ENCODE measurements at places on chromosomes 2 and 18.

DNA sequence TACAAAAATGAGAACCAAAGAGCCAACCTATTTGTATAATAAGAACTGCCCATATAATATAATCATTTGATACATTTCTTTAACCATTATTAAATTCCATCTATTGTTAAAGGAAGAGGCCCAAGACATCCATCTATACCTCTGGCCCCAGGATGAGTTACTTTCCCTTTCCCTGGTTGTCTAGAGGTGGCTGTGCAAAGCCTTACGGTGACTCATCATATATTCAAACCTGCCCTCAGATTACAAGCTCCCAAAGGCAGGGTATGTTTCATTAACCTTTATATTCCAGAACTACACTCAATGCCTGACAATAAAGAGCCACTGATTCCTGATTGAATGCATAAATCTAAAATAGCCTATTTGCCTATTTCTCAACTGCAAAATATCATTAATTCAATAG is 105.8 kb upstream of the PID1 start:
- DNase-seq: no peak

GRCh38 chr18:78368726-78369125 is 610.9 kb upstream of the SALL3 start:
- no peak for DNase-seq

- no peak for DNase-seq
Measured at GRCh38 chr2:111178730-111179405, 58.2 kb downstream of the BCL2L11 start.

DNA sequence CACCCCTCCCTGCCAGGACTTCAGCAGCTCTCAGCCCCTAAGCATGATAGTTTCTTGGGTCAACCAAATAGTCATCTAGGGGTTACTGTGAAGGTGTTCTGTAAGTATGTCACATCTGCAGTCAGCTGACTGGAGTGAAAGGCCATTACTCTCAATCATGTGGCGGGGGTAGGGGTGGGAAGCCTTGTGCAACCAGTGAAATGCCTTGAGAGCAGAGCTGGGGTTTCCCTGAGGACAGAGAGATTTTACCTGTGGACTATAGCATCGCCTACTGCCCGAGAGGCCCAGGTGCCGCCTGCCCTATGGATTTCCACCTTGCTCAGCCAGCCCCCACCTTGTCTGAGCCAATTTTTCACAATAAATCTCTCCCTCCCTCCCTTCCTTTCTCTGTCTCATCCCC is 20.9 kb upstream of the KLF11 start:
- DNase-seq: no peak

GRCh38 chr2:54704688-54705605 is 18.5 kb upstream of the EML6 start:
- no peak for DNase-seq

DNA sequence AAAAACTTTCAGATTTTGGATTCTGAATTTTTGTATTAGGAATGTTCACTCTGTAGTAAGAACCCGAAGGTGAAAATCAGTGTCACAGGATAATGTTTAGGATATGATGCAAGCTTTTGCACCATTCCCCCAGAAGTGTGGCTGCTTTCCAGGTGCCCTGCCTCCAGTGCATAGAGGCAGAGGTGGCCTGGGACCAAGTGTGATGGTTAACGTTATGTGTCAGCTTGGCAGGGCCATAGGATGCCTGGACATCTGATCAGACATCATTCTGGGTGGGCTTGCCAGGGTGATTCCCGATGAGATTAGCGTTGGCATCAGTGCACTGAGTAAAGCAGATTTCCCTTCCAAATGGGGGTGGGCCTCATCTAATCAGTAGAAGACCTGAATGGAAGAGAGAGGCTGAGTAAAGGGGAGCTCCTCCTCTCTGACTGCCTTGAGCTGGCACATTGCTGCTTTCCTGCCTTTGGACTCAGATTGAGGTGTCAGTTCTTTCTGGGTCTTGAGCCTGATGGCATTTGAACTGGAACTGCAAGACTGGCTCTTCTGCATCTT is 177.4 kb upstream of the HS6ST1 start:
- peak; percentile 23 for DNase-seq

GRCh38 chr2:190180313-190181122 is 118.0 kb upstream of the MSTN start:
- DNase-seq: peak; percentile 82

DNA sequence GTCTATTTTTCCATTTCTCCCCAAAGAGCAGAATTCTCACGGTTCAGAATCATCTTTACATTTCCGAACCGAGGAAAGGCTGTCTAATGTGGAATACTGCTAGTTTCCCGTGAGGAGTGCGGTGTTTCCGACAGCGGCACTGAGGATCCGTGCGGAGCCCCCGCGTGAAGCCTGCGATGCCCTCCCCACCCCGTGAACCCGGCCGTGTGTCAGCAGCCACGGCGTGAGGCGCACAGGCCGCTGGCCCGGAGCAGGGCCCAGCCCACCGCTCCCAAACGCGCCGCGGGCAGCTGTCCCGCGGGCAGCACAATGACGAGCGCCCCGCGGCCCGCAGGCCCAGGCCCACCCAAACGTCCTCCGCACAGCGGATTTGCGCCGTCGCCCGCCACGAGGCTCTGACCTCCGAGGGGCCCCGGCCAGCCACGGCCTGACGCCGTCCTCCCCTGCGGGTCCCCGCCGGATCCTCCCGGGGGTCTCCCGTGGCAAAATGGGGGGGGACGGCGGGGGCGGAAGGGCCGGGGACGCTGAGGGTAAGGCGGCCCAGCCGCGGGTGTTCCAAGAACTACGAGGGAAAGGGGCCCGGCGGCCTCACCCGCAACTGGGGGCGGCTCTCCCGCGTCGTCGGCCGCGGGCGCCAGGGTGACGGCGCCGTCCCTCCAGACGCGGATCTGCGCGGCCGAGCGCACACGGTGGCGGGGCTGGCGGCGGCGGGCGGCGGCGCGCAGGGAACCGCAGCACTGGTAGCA is 796 bp downstream of the SPIRE1 start:
- peak; percentile 69 for DNase-seq

DNA sequence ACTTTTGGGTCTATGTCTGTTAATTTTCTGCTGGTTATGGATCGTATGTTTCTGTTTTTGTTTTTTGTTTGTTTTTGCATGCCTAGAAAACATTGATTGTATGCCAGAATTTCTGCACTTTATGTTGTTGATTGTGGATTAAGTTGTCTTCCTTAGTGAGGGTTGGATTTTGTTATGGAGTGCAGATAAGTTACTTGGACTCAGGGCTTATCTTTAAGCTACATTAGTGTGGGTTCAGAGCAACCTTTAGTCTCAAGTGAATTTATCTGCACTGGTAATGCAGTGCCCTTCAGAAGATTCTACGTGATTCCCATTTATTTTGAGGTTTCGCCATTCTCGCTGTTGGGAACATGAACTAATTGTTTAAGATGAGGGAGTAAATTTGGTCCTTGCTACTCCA is 32.9 kb downstream of the UBR3 start:
- no peak for DNase-seq

- no peak for DNase-seq
Measured at GRCh38 chr2:22360735-22361374, 1024.1 kb upstream of the KLHL29 start.

- no peak for DNase-seq
Measured at GRCh38 chr2:45808294-45808800, 156.9 kb downstream of the PRKCE start.

DNA sequence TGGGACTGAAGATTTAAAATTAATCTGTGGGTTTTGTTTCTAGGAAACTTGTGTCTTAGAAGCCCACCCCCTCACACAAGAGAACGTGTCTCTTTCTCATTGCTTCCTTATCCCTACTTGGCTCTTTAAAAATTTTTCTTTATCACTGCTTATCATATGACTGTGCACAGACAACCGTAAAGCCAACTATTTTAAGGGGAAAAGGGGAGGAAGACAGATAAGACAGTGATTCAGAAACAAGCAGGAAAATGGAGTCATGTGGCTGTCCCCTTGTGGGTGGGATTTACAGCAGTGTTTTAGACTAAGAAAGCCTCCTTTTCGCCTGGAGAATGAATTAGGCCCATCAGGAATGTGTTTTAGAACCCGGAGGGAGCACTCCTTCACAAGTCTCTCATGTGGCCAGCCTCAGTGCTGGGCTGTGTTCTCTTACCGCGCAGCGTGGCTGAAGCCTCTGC is 17.6 kb downstream of the PRKCE start:
- no peak for DNase-seq

DNA sequence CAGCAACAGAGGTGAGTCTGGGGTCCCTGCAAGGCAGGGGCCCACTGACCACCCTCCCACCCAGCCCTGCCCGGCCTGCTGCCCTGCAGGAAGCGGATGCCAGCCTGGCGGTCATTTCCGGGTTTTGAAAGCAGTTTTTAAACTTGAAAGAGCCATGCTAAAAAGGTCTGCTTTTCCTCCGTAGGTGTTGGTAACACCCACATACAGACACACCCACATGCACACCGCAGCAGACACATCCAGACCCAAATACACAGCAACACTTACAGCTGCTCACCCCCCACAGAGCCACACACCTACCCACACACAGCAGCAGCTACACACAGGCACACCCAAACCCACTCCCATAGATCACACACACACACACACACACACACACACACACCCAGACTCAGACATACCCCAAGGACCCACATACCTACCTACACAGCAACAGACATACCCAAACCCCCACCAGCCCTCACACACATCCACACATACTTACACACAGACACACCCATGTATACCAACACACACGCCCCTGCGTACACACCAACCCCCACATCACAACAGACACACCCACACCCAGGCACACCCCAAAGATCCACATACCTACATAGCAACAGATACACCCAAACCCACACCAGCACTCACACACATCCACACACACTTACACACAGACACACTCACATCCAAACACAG is 7.6 kb downstream of the ZFP36L2 start:
- no peak for DNase-seq

GRCh38 chr2:36294316-36294721 is 61.3 kb upstream of the CRIM1 start:
- no peak for DNase-seq

GRCh38 chr18:5395860-5396448 is 100.4 kb upstream of the ZBTB14 start:
- no peak for DNase-seq

- peak; percentile 71 for DNase-seq
Measured at GRCh38 chr2:19868701-19869580, 32.8 kb downstream of the TTC32 start.

GRCh38 chr2:237097911-237098702 is 12.4 kb downstream of the COPS8 start:
- DNase-seq: no peak

GRCh38 chr18:6220129-6220528 is 194.6 kb downstream of the L3MBTL4 start:
- DNase-seq: no peak

GRCh38 chr2:217847115-217847514 is 155.7 kb downstream of the TNS1 start:
- no peak for DNase-seq

DNA sequence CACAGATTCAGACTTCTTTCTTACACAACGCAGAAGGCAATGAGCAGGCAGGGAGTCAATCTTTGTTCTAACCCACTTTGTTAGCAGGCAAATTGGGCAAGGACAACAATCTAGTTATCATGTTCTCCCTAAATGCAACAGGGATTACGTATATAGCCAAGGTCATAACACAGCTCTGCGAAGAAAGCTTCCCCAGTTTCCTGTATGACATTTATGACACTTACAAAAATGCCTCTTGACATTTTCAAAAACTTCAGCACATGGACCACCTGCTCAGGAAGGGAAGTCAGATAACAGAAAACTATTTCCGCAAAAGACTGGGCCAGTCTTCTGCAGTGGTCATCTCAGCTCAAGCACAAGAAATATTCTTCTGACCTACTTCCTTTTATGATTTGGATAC is 106.1 kb downstream of the IRS1 start:
- no peak for DNase-seq

DNA sequence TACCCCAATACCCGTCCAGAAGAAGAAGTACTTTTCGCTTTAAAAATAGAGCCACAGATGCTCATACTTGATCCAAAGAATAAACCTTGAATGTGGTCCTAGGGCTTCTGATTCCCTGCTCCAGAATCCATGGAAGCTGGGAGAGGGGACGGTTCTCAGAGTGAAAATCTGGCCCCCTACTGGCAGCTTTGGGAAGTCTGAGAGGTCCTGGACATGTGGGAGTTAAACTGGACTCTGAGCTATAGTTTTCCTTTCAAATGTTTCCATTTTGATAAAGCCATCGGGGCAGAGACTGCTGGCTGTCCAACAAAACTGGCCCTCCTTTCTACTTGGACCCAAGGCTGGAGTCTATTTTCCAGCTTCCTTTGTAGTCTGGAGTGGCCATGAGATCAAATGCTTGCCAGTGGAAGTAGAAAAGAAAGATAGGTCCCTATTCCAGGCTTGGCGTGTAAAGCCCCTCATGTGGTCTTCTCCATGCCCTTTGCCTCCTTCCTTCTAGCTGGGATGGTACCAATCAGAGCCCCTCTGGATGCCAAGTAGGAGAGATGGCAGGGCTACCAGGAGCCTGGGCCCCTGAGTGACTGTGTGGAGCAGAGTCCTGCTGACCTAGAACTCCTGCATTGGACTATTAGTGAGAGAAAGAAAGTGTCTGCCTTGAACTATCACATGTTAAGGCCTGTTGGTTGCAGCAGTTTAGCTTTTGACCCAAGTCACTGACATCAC is 37.7 kb upstream of the TBC1D8 start:
- DNase-seq: peak; percentile 59

- DNase-seq: no peak
Measured at GRCh38 chr2:122340246-122340645, 584.8 kb downstream of the TSN start.

DNA sequence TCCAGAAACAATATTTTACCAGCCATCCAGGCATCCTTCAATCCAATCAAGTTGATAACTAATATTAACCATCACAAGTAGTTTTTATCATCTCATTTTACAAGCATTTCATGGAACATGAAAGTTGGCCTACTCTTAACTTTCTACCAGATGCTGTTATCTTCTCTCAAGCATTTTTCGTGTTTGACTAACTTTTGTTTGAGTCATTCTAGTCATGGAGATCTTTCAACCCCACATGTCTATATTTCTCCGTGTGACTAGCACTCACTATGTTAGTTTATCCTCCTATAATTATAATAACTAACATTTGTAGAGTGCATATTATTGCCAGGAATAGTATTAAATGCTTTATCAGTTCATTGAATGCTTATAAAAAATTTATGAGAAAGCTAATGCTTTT is 307.0 kb upstream of the CWC22 start:
- DNase-seq: no peak

GRCh38 chr2:54206596-54206995 is 49.4 kb downstream of the TSPYL6 start:
- no peak for DNase-seq

GRCh38 chr2:161710131-161710915 is 86.1 kb downstream of the SLC4A10 start:
- no peak for DNase-seq

- no peak for DNase-seq
Measured at GRCh38 chr2:28600181-28600580, 104.3 kb downstream of the PLB1 start.

All from ecto neural progenitor cell (in vitro differentiated cells).